Fibroblast of skin of abdomen (primary cell): ENCODE measurements at places on chromosomes 13 and 19.

GRCh38 chr13:34730961-34731360, 211.1 kb upstream of the NBEA start:
- peak; percentile 3 for DNase-seq

GRCh38 chr19:27689734-27690241, 1523.2 kb downstream of the UQCRFS1 start:
- DNase-seq = no peak

- DNase-seq = no peak
These were observed 12.8 kb upstream of the TMEM86B start for GRCh38 chr19:55241143-55241934.

- DNase-seq = no peak
These were observed 3.1 kb downstream of the MAST3 start for GRCh38 chr19:18100710-18101109.
